Airway epithelial cell (primary cell): ENCODE measurements at places on chromosomes 12 and 14. TPM values are rescaled to one million over a fixed set of nuclear protein-coding genes. Genes with fewer than 3 reads are reported as not detected.

HHIPL1 gene
- 0.37 and 0.42 TPM in 2 replicates for total RNA-seq

CCT2 gene
- total RNA-seq = 196 and 225 TPM in 2 replicates

NXPH4 gene
- 6.2 and 9.3 TPM in 2 replicates for total RNA-seq

TMEM119 gene
- total RNA-seq = 0.05 and 0.35 TPM in 2 replicates

MGP gene
- 0.14 TPM in 1 of 2 replicates, not detected in the other for total RNA-seq

CAPZA3 gene
- total RNA-seq = not detected in 2 replicates

RAP1B gene
- 89.4 and 107 TPM in 2 replicates for total RNA-seq

TSPAN19 gene
- total RNA-seq = 0.21 TPM in 1 of 2 replicates, not detected in the other

RDH12 gene
- total RNA-seq = 8.4 and 11.7 TPM in 2 replicates

TC2N gene
- total RNA-seq = 20.7 and 24.5 TPM in 2 replicates

KRT6C gene
- total RNA-seq = 220 and 261 TPM in 2 replicates

EML1 gene
- 2.0 and 7.9 TPM in 2 replicates for total RNA-seq

POTEG gene
- not detected in 2 replicates for total RNA-seq

SLC35F4 gene
- total RNA-seq = not detected in 2 replicates

SSTR1 gene
- total RNA-seq = not detected in 2 replicates

ASB2 gene
- total RNA-seq = 0.65 and 0.99 TPM in 2 replicates

JPH4 gene
- total RNA-seq = not detected in 2 replicates

TEX22 gene
- 0.07 TPM in 1 of 2 replicates, not detected in the other for total RNA-seq

IFNG-AS1 gene
- total RNA-seq = not detected in 2 replicates

KCNC2 gene
- not detected in 2 replicates for total RNA-seq
